ENCODE measurements at places on chromosomes 6 and 20.

GRCh38 chr6:25486550-25486949, 165.5 kb upstream of the SCGN start:
- no peak for DNase-seq

- DNase-seq, result no peak
Observed at GRCh38 chr6:122894791-122895190, 101.2 kb upstream of the CLVS2 start.

DNA sequence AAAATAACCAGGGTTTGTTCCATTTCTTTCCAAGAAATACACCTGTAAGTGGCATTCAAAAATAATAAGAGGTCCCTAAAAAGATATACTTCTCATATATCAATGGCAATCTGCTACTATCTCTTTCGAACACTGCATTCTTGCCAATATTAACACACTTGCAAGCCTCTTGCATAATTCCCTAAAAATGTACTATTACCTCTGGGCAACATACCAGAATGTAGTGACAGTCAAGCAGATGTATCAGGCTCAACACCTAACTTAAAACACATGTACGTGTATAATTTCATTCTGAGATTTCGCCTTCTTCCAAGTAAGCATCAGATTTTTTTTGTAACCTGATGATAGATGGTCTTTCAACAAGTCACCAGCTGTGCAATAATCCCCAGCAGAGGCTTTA, 3.4 kb downstream of the CBLN4 start:
- no peak for DNase-seq

- no peak for DNase-seq
Observed at GRCh38 chr6:94751641-94752329, 825.5 kb upstream of the MANEA start.

- DNase-seq, result no peak
Observed at GRCh38 chr6:12324099-12324498, 33.9 kb downstream of the EDN1 start.

GRCh38 chr6:110563711-110564110, 87.3 kb upstream of the SLC22A16 start:
- DNase-seq, result no peak

GRCh38 chr6:9116026-9116425, 680.7 kb upstream of the SLC35B3 start:
- no peak for DNase-seq

DNA sequence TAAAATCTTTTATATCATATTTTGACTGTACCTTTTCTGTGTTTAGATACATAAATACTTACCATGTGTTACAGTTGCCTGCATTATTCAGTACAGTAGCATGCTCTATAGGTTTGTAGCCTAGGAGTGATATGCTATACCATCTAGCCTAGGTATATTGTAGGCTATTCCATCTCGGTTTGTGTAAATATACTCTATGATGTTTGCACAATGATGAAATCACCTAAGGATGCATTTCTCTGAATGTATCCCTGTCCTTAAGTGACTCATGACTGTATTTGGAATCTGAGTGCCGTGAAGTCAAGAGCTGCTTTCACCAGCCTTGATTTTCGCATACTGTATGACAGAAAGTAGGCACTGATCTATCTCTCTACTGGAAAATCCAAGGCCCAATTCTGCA, 129.9 kb downstream of the UTRN start:
- DNase-seq, result no peak

DNA sequence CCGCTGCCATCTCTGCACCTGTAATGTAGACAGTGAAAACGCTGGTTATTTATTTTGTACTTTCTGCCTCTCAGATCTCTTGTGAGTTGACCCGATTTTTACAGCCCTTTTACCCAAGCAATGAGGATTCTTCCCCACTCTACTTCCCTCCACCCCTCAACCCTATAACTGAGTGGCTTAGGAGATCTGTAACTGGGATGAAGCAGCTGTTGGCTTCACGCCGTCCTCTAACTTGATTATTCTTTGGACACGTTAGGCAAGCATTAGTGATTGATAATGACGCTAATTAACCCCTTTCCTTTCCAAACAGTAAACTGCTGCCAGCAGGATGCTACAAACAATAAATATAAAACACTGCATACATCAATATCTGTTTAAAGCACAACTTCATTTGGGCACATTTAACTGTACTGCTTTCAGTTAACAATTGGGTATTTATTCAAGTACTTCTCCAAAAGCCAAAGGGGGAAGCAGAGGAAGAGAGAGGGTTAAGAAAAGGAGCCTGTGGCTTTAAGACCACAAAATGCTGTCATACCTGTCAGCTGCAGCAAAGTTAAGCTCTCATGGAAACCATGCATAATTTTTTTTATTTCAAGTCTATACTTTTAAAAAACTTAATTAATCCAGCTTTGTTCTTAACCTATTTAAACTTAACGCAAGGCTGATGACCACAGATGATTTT, 21.2 kb downstream of the TFAP2A start:
- no peak for DNase-seq

DNA sequence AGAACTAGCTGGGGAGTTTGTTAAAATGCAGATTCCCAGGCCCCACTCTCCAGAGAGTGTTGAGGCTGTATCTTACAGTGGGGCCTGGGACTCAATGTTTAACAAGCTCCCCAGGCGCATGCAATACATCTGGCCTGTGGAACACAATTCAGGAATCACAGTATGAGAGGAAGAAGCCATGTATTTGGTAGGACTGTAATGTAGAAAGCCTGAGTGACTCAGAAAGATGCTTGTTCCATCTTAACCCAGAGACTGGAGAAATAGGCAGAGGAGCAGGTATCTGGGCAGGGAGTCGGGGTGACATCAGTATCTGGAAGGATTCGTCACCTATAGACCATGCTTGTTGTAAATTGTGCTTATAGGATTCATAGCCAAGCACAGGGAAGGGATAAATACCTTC, 90.5 kb downstream of the UNC5CL start:
- DNase-seq, result no peak

DNA sequence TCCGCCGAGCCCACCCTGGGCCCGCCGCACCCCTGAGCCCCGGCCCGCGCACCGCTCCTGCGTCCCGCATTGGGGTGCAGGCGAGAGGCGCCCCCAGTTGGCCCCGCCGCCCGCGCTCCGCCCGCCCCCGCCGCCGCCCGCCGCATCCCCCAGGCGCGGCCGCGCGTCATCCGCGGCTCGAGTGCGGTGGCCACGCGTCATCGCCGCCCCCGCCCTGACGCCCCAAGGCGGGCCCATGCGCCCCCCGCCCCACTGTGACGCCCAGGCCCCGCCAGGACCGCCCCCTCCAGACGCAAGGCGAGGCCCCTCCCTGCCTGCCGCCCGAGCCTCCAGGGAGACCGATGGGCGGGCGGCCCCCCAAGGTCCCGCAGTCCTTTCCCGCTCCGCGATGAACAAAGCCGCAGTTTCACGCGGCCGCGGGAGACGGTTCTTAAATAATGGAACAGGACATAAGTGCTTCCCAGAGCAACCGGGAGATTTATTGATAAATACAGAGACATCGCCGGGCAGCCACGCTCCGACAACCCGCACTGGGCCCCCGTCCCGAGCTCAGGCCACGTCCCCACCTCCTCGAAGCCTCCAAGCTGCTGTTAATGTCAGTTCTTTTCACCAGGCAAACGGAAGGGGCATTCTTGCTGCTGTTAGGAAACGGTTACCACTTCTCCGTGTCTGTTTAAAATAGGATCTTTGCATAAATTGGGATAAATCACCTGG, at the start of gene ANKRD60:
Gene ANKRD60 (minus strand): TSS at position 170 of the 714 bp plus-strand sequence. CDS start 0 bp downstream, at position 170.
- DNase-seq, result no peak

- no peak for DNase-seq
Observed at GRCh38 chr6:48525849-48526248, 414.9 kb upstream of the PTCHD4 start.

DNA sequence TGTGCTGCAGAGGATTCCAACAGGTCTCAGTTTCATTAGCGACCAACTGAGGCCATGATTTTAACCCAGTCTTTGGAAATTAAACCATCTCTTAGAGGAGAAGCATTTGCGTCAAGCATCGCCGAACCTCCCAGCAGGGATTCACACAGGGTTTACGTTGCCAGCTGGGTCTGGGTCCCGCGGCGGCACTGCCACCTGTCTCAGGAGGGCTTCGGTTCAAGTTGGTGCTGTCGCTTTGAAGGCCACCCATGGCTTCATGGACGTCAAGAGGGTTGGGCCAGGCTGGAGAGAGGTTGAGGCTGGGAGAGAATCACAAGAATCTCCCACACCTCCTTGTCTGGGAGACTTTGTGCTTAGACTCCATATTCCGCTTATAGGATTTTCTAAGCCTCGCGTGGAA, 43.0 kb upstream of the FRMD1 start:
- DNase-seq, result no peak
